ENCODE measurements at places on chromosomes 5 and 9. TPM values are rescaled to one million over a fixed set of nuclear protein-coding genes. Genes with fewer than 3 reads are reported as not detected.
A peak's percentile ranks its signal among the peaks of the same experiment; 100 is the strongest.

DNA sequence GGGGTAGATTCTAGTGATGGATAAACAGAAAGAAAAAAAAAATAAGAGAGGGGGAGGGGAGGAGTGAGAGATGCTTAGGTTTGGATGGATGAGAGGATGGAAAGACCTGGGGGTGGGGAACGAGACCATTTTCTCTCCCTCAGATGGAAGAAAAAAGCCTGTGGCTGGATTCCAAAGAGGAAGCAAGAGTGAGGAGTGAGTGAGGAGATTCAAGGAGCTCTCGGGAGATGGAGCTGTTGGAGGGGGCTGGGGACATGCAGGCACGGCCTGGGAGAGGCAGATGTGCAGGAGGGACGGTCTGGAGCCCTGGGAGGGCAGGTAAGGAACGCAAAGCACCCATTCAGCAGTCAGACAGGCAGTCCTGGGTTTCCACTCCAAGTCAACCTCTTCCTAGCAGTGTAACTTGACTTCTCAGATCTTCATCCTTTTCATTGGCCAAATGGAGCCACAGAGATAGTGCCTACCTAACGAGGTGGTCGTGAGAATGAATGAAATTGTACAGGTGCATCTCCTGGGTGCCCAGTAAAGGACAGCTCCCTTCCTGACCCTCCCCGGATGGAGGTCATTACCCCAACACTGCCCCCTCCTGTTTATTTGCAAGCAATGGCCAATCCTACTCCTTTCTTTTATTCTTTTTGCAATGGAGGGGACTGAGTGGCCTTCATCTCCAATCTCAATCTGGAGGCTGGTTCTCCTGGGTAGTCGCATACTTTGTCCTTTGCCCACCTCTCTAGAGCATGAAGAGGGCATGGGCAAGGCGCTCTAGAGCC, 52.2 kb downstream of the PCDH1 start:
- no peaks in the 10 kb centered on the region for H3K27me3 ChIP-seq
- no peaks in the 10 kb centered on the region for H3K4me1 ChIP-seq
- no peak overlapping the region for H3K4me3 ChIP-seq
- H3K27ac ChIP-seq: no peak overlapping the region

DNA sequence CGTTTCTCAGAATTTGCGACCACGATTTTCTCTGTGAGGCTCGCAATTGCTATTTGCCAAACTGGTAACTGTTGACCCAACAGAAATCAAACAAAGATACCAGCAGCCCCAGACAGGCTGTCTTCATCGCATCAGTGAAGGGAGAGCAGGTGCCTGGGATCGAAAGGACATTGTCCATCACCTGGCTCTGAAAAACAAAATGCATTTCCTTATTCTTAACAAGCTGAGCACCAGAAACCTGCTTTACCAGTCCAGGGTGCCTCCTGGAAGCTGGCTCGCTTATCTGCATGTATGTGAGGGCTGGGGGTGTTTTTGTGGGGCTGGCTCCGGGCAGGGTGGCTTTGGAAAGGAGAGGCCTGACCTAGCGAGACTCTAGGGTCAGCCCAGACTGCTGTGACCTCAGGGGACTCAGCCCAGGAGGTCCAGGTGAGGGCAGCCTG, 24.7 kb downstream of the WWC1 start:
- no peaks in the 10 kb centered on the region for H3K27me3 ChIP-seq
- no peak for DNase-seq
- H3K36me3 ChIP-seq: no peaks in the 10 kb centered on the region
- no peak overlapping the region for H3K4me3 ChIP-seq

The TBC1D2 gene
- 1.5 TPM for total RNA-seq

DNA sequence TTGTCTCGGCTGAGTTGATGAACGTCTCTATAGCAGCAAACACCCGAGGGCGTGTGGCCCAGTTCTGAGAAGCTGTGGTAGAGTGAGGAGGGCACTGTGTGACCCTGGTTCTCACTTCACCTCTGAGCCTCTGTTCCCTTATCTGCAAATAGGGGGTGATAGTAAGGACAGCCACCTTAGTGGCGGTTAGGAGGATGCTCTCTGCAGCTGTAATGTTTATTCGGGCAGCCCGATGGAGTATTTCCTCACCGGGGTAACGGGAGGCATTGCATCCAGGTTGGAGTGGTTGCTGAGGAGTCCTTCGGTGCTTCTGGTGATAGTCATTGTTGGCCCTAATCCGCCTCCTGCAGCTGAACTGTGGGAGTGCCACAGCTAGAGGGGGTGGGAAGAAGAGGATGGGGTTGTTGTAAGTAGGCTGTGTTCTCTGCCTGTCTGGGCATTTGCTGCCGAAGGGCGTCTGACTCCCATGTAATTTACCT, 13.9 kb downstream of the PRRC2B start:
- H3K4me1 ChIP-seq: peaks cover 91% of the 10 kb centered on the region
- H3K27ac ChIP-seq: peak overlapping the region; percentile 79
- H3K27me3 ChIP-seq: no peaks in the 10 kb centered on the region
- DNase-seq: peak; percentile 61
- H3K36me3 ChIP-seq: peaks cover 19% of the 10 kb centered on the region
- peak overlapping the region; percentile 60 for H3K4me3 ChIP-seq

- DNase-seq: no peak
- H3K4me1 ChIP-seq: no peaks in the 10 kb centered on the region
- H3K27ac ChIP-seq: no peak overlapping the region
- no peaks in the 10 kb centered on the region for H3K27me3 ChIP-seq
These were observed 115.8 kb upstream of the SLIT3 start for GRCh38 chr5:169416583-169417196.

DNA sequence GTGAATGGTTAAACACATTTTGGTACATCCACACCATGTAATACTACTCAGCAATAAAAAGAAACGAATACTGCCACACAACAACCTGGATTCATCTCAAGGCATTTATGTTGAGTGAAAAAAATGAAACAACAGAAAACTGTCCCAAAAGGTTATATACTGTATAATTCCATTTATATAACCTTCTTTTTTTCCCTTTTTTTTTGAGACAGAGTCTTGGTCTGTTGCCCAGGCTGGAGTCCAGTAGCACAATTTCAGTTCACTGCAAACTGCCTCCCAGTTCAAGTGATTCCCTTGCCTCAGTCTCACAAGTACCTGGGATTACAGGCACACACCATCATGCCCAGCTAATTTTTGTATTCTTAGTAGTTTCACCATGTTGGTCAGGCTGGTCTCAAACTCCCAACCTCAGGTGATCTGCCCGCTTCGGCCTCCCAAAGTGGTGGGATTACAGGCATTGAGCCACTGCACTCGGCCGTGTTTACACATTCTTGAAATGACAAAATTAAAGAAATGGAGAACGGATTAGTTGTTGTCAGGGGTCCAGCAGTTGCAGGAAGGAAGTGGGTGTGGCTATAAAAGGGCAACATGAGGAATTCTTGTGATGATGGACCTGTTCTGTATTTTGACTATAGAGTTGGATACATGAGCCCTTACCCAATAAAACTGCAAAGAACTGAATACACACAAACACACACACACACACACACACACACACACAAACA, 17.4 kb downstream of the PPP6C start:
- no peaks in the 10 kb centered on the region for H3K27me3 ChIP-seq
- H3K4me3 ChIP-seq: no peak overlapping the region
- no peak for DNase-seq
- peaks cover 24% of the 10 kb centered on the region for H3K4me1 ChIP-seq
- peaks cover 21% of the 10 kb centered on the region for H3K36me3 ChIP-seq

DNA sequence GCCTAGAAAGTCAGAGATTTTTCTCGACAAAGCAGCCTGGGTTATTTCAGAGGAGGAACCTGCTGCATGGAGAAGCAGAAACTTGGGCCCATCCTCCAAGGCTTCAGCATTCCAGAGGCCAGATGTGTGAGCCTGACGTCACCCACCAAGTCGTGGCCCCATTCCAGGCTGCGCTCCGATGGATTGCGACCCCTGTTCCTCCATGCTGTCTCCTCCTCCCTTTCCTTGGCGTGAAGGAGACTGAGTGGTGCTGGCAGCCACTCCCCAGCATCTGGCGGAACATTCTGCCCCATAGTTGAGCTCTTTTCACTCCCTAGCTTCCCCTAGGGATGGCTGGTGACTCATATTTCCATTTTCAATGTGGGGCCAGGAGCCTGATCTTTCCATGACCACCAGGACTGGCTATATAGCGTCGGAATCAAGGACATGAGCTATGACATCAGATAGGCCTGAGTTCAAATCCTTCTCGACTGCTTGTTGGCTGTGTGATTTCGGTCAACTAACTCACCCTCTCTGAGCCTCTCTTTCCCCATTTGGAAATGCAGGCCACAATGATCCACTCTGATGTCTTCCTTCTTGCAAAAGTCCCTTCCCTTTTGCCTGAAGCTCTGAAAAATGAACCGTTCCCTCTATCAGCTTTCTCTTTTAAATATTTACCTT, 24.5 kb upstream of the DUSP1 start:
- peaks cover 7% of the 10 kb centered on the region for H3K4me1 ChIP-seq
- DNase-seq: no peak
- H3K36me3 ChIP-seq: no peaks in the 10 kb centered on the region
- no peak overlapping the region for H3K27ac ChIP-seq
